Spinal cord (tissue), 10 donors: ENCODE measurements at places on chromosomes 4 and X. TPM values are rescaled to one million over a fixed set of nuclear protein-coding genes. Genes with fewer than 3 reads are reported as not detected.

GRCh38 chr4:106627051-106627450, 258.5 kb upstream of the GIMD1 start:
- no peaks in the 10 kb centered on the region for H3K36me3 ChIP-seq
- DNase-seq = no peak
- H3K4me3 ChIP-seq = no peak overlapping the region
- H3K27ac ChIP-seq = no peak overlapping the region
- H3K4me1 ChIP-seq = no peaks in the 10 kb centered on the region

- H3K27ac ChIP-seq = no peak overlapping the region
- H3K4me3 ChIP-seq = no peak overlapping the region
- H3K27me3 ChIP-seq = peaks cover 3% of the 10 kb centered on the region
- H3K36me3 ChIP-seq = no peaks in the 10 kb centered on the region
Observed at GRCh38 chrX:118988911-118989310, 14.5 kb downstream of the LONRF3 start.

- H3K27me3 ChIP-seq = no peaks in the 10 kb centered on the region
- H3K27ac ChIP-seq = no peak overlapping the region
- no peak overlapping the region for H3K4me3 ChIP-seq
- H3K4me1 ChIP-seq = peaks cover 43% of the 10 kb centered on the region
Observed at GRCh38 chr4:2592572-2592971, 56.1 kb downstream of the FAM193A start.

- no peak for DNase-seq
- no peak overlapping the region for H3K4me3 ChIP-seq
- H3K36me3 ChIP-seq = no peaks in the 10 kb centered on the region
- no peak overlapping the region for H3K27ac ChIP-seq
- H3K27me3 ChIP-seq = no peaks in the 10 kb centered on the region
- H3K4me1 ChIP-seq = no peaks in the 10 kb centered on the region
Observed at GRCh38 chr4:33111117-33111516, 2390.9 kb downstream of the PCDH7 start.

DNA sequence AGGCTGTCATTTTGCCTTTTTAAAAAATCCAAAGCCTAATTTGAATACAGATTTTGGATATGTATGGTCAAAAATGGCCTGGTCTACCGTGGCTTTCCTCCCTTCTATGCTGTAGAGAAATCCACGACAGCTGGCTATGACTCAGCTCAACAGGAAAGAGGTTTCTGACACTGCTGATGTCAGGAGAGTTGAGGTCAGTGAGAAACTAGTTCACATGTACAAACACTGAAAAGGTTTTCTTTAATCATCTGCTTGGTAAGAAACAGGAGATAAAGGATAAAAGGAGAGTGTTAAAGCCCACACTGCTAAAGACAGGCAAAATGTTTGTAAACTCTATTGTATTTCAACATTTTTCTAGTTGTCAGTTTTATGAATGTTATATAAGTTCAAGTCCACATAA, 113.9 kb downstream of the NYX start:
- no peaks in the 10 kb centered on the region for H3K4me1 ChIP-seq
- H3K27ac ChIP-seq = peak overlapping the region; percentile 33
- H3K36me3 ChIP-seq = no peaks in the 10 kb centered on the region
- DNase-seq = no peak

NXF2 gene
- not detected for total RNA-seq

VCX2 gene
- total RNA-seq = not detected
